K562 (cell line): ENCODE measurements at places on chromosomes 13 and 19. TPM values are rescaled to one million over a fixed set of nuclear protein-coding genes. Genes with fewer than 3 reads are reported as not detected.

DNA sequence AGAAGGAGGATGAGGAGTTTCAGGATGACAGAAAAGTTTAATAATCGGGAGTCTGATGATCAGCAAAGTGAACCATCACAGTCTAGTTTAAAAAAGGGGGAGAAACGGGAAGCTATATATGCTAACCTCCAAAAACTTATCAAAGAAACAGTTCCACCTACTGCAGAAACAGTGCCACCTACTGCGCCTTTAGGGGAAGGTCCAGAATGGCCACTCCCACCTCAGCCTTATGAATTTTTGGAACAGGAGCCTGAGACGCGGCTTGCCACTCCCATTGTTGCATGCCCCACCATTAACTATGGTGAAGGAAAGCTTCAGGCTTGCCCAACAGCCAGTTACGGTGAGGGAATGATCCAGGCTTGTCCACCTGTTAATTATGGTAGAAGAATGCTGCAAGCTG lies 929.0 kb downstream of the SLITRK6 start:
- no peaks in the 10 kb centered on the region for H3K36me3 ChIP-seq
- no peaks in the 10 kb centered on the region for H3K4me1 ChIP-seq
- no peak overlapping the region for H3K4me3 ChIP-seq
- no peak overlapping the region for H3K27ac ChIP-seq
- no peak for DNase-seq
- no peaks in the 10 kb centered on the region for H3K27me3 ChIP-seq

The FUT1 gene
- 18.5 and 19.6 TPM in 2 replicates for total RNA-seq

GRCh38 chr13:73505376-73505890 lies 446.6 kb downstream of the KLF5 start:
- DNase-seq, result no peak
- H3K27ac ChIP-seq, result no peak overlapping the region
- no peak overlapping the region for H3K4me3 ChIP-seq
- no peaks in the 10 kb centered on the region for H3K27me3 ChIP-seq
- H3K4me1 ChIP-seq, result no peaks in the 10 kb centered on the region

The GRIN2D gene
- total RNA-seq, result 24.7 and 31.5 TPM in 2 replicates

The MEF2B gene
- total RNA-seq, result 0.72 and 1.9 TPM in 2 replicates

- no peak overlapping the region for H3K4me3 ChIP-seq
- no peaks in the 10 kb centered on the region for H3K4me1 ChIP-seq
- no peaks in the 10 kb centered on the region for H3K36me3 ChIP-seq
Observed at GRCh38 chr13:65917731-65918130, 1312.4 kb downstream of the PCDH9 start.

DNA sequence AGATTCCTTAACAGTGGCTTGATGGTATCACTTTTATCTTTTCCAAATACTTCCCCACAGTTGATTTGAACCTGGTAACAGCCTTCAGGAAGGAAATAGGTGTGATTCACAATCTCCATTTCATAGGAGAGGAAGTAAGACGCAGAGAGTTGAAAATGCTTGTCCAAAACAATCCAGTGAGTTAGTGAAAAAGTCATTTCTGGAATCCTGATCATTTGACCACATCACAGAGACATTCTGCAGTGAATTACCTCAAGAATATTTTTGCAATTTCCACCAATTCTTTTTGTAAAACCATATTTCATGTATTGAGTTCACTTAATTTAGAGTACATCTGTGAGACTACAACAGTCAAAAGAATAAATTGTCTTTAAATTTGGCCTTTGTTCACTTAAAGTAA lies 292.8 kb downstream of the DCLK1 start:
- no peaks in the 10 kb centered on the region for H3K27me3 ChIP-seq
- no peak for DNase-seq
- no peak overlapping the region for H3K4me3 ChIP-seq
- no peak overlapping the region for H3K27ac ChIP-seq

- no peak overlapping the region for H3K27ac ChIP-seq
- DNase-seq, result no peak
- H3K4me1 ChIP-seq, result no peaks in the 10 kb centered on the region
- H3K4me3 ChIP-seq, result no peak overlapping the region
- H3K27me3 ChIP-seq, result no peaks in the 10 kb centered on the region
- H3K36me3 ChIP-seq, result no peaks in the 10 kb centered on the region
Observed at GRCh38 chr13:34750078-34750931, 191.8 kb upstream of the NBEA start.

The THSD8 gene
- total RNA-seq, result 42.4 and 49.3 TPM in 2 replicates

The OR10H4 gene
- total RNA-seq, result not detected in 2 replicates

GRCh38 chr13:25981060-25981459 lies 70.8 kb downstream of the SHISA2 start:
- H3K36me3 ChIP-seq, result no peaks in the 10 kb centered on the region
- H3K4me1 ChIP-seq, result no peaks in the 10 kb centered on the region
- no peak for DNase-seq
- H3K27me3 ChIP-seq, result no peaks in the 10 kb centered on the region

- H3K4me3 ChIP-seq, result no peak within 1 kb of the TSS
- H3K27ac ChIP-seq, result no peak within 1 kb of the TSS
- no peak for DNase-seq
Observed at GRCh38 chr19:36008336-36008978, at the start of gene SYNE4. TSS of gene SYNE4 (minus strand) at chr19:36008813. CDS start at chr19:36008681, 132 bp downstream.

The POU4F1 gene
- total RNA-seq, result 2.5 and 2.8 TPM in 2 replicates

The PCDH9 gene
- total RNA-seq, result 4.1 TPM in 2 replicates

- H3K36me3 ChIP-seq, result no peaks in the 10 kb centered on the region
- DNase-seq, result no peak
- H3K27me3 ChIP-seq, result no peaks in the 10 kb centered on the region
Observed at GRCh38 chr13:102452836-102453235, 51.0 kb upstream of the FGF14 start.

GRCh38 chr13:94666065-94666464 lies 46.3 kb downstream of the SOX21 start:
- H3K4me1 ChIP-seq, result peaks cover 56% of the 10 kb centered on the region
- no peak overlapping the region for H3K27ac ChIP-seq
- DNase-seq, result no peak

The SHKBP1 gene
- 54.5 and 58.1 TPM in 2 replicates for total RNA-seq

The ZNF829 gene
- 0.02 TPM in 1 of 2 replicates, not detected in the other for total RNA-seq

DNA sequence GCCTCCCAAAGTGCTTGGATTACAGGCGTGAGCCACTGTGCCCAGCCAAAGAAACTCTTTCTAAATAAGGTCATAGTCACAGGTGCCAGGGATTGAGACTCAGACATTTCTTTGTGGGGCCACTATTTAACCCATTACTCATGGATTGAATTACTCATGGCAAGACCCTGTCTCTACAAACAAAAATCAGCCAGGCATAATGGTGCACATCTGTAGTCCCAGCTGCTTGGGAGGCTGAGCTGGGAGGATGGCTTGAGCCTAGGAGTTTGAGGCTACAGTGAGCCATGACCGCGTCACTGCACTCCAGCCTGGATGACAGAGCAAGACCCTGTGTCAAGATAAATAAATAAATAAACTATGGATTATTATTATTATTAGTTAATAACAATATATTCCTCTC lies 3.6 kb upstream of the KLF2 start:
- DNase-seq, result no peak
- H3K27me3 ChIP-seq, result peaks cover 55% of the 10 kb centered on the region
- no peak overlapping the region for H3K27ac ChIP-seq
- no peak overlapping the region for H3K4me3 ChIP-seq
- peaks cover 8% of the 10 kb centered on the region for H3K4me1 ChIP-seq
- no peaks in the 10 kb centered on the region for H3K36me3 ChIP-seq

DNA sequence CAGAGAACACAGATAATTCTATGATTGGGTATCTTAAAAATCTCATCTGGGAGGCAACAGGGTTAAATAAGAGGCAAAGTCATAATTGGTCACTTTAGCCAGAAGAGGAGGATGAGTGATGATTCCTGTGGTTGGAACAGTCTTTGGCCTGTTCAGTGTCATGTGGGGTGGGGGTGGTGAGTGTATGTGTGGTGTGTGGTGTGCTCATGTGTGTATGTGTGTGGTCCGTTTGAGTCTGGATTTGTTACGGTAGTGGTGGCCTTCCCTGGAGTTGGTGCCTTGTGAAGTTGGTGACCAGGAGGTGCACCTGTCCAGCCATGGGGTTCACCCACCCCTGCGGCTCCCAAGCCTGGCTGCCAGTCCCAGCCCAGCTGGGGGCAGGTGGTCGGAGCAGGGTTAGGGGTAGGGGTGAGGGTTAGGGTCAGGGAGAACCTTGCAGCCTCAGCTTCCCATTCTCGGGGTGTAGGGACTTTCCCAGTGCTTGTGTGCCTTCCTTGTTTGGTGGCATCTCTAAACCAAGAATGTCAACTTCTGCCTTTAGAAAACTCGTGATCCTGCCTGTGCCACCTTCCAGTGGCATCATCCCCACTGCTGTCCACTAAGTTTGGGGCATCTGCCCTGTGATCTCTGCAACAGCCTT lies 97.5 kb downstream of the RAB20 start:
- H3K27me3 ChIP-seq, result no peaks in the 10 kb centered on the region
- no peak overlapping the region for H3K4me3 ChIP-seq
- no peaks in the 10 kb centered on the region for H3K36me3 ChIP-seq
- no peak overlapping the region for H3K27ac ChIP-seq
- no peak for DNase-seq
- peaks cover 2% of the 10 kb centered on the region; the same call in 2 of the 3 replicates for H3K4me1 ChIP-seq

The YJEFN3 gene
- total RNA-seq, result 3.6 and 4.8 TPM in 2 replicates

- H3K27me3 ChIP-seq, result no peaks in the 10 kb centered on the region
- H3K4me3 ChIP-seq, result no peak overlapping the region
- H3K36me3 ChIP-seq, result no peaks in the 10 kb centered on the region
Observed at GRCh38 chr13:101429733-101430132, 13.4 kb upstream of the NALCN start.

- H3K4me3 ChIP-seq, result no peak overlapping the region
- no peak for DNase-seq
- H3K27ac ChIP-seq, result no peak overlapping the region
- H3K36me3 ChIP-seq, result no peaks in the 10 kb centered on the region
Observed at GRCh38 chr13:47252627-47253026, 355.8 kb upstream of the HTR2A start.

The OPA3 gene
- total RNA-seq, result 16.8 and 18.8 TPM in 2 replicates

- H3K4me3 ChIP-seq, result no peak overlapping the region
- no peaks in the 10 kb centered on the region; the same call in 1 of the 2 replicates for H3K4me1 ChIP-seq
Observed at GRCh38 chr13:46265292-46265691, 53.6 kb downstream of the LRRC63 start.

DNA sequence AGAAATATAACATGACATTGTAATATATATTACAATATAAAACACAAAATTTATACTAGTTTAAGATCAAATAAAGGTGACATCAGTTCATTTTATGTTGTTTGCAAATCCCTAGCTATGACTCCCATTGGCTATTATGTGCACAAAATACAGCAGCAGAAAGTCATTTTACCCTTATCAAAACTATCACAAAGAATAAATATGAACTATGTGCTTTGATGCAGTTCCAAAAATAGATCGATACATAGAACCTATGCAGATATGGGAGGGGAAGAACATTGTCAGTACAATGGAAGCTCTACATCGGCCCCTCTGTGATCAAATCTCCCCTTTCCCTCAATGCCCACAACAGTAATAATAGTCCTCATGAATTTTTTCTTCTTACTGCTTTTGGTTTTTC lies 1038.1 kb upstream of the PCDH20 start:
- no peaks in the 10 kb centered on the region for H3K4me1 ChIP-seq
- DNase-seq, result no peak
- H3K36me3 ChIP-seq, result no peaks in the 10 kb centered on the region
- H3K27ac ChIP-seq, result no peak overlapping the region
- H3K27me3 ChIP-seq, result no peaks in the 10 kb centered on the region
- no peak overlapping the region for H3K4me3 ChIP-seq

The SLC1A6 gene
- total RNA-seq, result not detected in 2 replicates

The KRTDAP gene
- total RNA-seq, result not detected in 2 replicates

The ABCA7 gene
- 90.0 and 96.1 TPM in 2 replicates for total RNA-seq

- DNase-seq, result no peak
- H3K4me3 ChIP-seq, result no peak overlapping the region
- H3K4me1 ChIP-seq, result no peaks in the 10 kb centered on the region
- no peaks in the 10 kb centered on the region; the same call in 1 of the 2 replicates for H3K27me3 ChIP-seq
- H3K27ac ChIP-seq, result no peak overlapping the region
Observed at GRCh38 chr19:28299649-28300048, 913.3 kb downstream of the UQCRFS1 start.

The SIGLECL1 gene
- total RNA-seq, result not detected in 2 replicates

GRCh38 chr19:55197528-55197927 lies 11.8 kb downstream of the PTPRH start:
- peaks cover 80% of the 10 kb centered on the region for H3K36me3 ChIP-seq
- no peaks in the 10 kb centered on the region for H3K4me1 ChIP-seq
- H3K4me3 ChIP-seq, result no peak overlapping the region
- H3K27me3 ChIP-seq, result no peaks in the 10 kb centered on the region
- no peak for DNase-seq
- H3K27ac ChIP-seq, result no peak overlapping the region

The ZNF701 gene
- 12.9 and 15.2 TPM in 2 replicates for total RNA-seq

The PABPC3 gene
- 0.18 and 0.29 TPM in 2 replicates for total RNA-seq

- no peaks in the 10 kb centered on the region for H3K4me1 ChIP-seq
- peaks cover 12% of the 10 kb centered on the region; the same call in 2 of the 3 replicates for H3K36me3 ChIP-seq
- no peak overlapping the region for H3K27ac ChIP-seq
- no peak overlapping the region for H3K4me3 ChIP-seq
- DNase-seq, result no peak
Observed at GRCh38 chr13:40813667-40814454, 24.4 kb downstream of the SLC25A15 start.

DNA sequence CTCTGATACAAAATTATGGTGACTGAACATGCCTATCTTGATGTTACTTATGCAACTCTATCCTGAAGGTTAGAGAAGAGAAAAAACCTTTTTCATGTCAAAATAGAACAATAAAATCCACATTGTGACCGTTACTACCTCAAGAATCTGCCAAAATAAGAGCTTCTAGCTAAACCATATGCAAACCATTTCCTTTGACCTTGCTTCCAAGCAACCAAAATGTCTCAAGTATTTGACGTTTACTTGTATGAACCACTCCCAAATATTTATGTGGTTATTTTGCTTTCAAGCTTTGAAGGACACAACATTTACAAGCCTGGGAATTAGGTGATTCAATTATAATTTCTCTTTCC lies 13.9 kb downstream of the FOXO1 start:
- no peaks in the 10 kb centered on the region for H3K27me3 ChIP-seq
- no peak overlapping the region for H3K4me3 ChIP-seq
- no peaks in the 10 kb centered on the region for H3K4me1 ChIP-seq
- no peak for DNase-seq

GRCh38 chr13:75195495-75196146 lies 286.3 kb downstream of the TBC1D4 start:
- H3K4me3 ChIP-seq, result no peak overlapping the region
- no peaks in the 10 kb centered on the region for H3K4me1 ChIP-seq
- no peak for DNase-seq
- H3K27ac ChIP-seq, result no peak overlapping the region
- H3K36me3 ChIP-seq, result no peaks in the 10 kb centered on the region

GRCh38 chr13:35789335-35790165 lies 313.1 kb upstream of the MAB21L1 start:
- no peak overlapping the region for H3K4me3 ChIP-seq
- no peaks in the 10 kb centered on the region for H3K27me3 ChIP-seq
- H3K4me1 ChIP-seq, result no peaks in the 10 kb centered on the region
- no peak overlapping the region for H3K27ac ChIP-seq

DNA sequence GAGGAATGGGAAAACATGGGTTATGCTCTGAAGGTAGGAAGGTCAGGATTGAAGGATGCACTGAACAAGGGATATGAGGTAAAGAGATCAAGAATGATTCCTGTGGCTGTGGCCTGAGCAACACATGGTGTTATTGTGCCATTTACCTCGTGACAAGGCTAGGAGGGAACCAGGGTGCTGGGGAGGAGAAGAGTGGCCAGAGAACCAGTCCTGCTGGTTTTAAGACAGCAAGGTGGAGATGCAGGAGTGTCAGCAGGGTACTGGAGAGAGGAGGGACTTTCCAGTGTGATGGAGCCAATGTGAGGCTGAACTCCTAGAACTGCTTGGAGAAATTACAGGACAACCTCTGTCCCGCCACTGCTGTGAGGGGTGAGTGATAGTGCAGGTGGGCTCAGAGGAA lies 282.4 kb downstream of the MYO16 start:
- no peaks in the 10 kb centered on the region for H3K27me3 ChIP-seq
- no peaks in the 10 kb centered on the region for H3K36me3 ChIP-seq
- H3K27ac ChIP-seq, result no peak overlapping the region
- DNase-seq, result no peak
- H3K4me3 ChIP-seq, result no peak overlapping the region
